ENCODE measurements at places on chromosomes 7 and 10.

DNA sequence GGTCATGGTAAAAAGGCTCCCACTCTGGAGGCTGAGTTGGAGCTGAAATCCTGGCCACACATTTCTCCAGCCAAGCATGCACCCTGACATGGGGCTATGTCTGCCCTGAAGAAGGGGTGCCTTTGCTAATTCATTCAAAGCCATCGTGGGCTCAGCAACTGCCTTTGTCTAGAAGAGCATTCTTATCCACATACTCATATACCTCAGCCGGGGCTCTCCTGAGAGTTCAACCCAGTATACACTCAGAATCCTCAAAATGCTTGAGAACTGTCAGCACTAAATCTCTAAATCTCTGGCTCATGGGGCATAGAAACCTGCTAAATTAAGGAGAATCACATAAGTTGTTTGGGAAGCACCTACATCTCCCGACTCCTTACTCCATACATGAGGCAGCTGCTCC is 89.3 kb downstream of the MRPL32 start:
- DNase-seq, result no peak

DNA sequence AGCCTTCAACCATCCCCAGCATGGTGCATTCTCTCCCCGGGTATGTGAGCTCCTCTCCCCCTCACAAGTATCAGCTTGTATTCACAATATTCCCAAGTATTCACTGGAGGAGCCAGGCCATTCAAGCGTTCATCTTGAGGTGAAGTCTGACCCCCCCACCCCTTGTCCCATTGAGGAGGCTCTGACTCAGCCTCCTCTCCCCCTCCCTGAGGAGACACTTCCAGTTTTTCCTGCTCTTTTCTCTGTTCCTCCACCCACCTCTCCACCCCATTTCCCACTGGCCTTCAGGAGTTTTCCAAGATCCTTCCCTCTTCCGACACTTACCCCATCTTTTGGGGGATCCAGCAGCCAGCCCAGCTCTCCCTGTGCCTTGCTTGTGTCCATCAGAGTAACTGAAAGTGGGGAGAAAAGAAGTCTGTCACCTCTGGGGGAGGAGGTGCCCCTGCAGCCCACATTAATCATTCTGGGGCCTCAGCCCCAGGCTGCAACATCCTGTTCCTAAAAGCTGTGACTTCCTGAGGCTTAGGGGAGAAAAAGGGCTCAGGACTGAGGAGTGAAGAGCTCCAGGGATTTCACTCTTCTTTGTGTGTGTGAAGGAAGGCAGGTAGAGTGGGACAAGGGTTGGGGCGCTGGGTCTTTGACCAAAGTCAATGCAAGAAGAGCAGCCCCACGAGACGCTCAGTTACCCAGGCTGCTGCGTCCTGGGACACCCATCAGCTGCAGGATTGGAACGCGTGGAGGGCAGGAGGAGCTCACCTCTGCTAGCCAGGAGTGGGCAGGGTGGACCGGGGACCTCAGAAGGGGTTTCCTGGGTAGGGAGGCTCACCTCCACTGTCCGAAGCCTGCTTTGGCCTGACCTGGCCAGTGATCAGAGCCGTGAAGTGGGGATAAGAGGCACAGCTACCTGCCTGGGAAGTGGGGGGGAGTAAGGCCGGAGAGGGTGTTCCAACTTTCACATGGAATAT is 1.1 kb downstream of the EPHA1 start:
- no peak for DNase-seq

DNA sequence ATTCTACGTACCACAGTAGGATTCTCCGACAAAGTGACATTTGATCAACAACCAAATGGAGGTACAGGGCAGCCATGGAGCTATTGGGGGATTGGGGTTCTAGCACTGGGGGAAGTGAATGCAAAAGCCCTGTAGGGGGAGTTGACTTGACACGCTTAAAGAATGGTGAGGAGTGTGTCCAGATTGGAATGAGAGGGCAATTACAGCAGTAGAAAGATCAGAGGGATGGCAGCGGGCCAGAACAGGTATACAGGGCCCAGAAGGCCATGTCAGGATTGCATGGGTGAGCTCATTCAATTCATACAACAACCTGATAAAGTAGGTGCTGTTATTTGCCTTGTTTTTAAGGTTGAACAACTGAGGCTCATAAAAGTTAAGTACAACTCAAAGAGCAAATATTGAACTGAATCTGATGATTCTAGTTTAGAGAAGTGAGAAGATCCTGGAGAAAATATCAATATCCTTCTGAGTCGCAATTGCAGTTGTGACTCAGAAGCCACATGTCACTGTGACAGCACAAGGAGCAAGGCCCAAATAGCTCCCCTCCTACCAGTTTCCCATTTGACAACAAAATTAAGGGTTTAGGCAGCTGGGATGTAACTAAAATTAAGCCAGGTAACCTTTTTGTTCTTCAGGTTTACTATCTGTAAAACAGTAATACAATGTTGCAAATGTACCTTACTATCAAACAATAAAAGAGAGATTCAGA is 28.0 kb upstream of the CTTNBP2 start:
- no peak for DNase-seq

DNA sequence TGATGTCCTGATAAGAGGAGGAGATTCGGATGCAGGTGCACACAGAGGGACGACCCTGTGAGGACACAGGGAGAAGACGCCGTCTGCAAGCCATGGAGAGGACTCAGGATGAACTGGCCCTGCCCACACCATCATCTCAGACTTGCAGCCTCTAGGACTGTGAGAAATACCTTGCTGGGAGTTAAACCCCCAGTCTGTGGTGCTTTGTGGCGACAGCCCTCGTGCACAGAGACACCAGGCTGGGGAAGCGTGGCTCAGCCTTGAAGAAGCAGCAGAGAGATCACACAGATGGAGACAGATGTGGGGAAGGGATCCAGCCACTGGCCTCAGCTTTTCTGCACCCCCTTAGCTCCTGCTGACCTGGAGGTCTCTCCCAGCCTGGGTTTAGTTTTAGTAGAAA is 26.3 kb upstream of the PITRM1 start:
- no peak for DNase-seq

GRCh38 chr7:147249956-147250355 is 1133.4 kb downstream of the CNTNAP2 start:
- no peak for DNase-seq

GRCh38 chr10:119498889-119499676 is 43.4 kb downstream of the RGS10 start:
- no peak for DNase-seq

DNA sequence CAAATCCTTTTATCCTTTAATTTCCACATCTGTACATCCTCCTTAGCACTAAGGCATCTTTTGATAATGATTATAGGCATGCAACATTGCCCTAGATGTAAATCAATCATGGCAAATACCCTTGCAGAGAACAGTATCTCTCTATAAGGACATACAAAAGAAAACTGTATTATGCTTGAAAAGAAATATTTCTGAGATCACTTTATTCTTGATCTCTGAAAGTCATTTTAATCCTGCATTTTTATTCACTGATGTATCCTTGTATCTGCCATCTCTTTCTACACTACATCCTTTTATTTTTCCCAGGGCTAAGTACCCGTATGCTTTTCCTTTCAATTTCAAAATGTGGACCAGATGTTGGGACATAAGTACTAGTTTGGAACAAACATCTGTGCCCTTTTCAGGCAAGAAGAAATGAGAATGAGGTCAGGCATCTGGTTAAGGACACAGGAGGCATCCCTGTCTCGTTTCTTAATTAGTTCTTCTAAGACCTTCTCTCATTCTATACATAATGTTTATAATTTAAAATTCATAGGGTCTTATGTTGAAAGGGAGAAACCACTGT is 338.6 kb downstream of the CNTNAP2 start:
- DNase-seq, result no peak

- DNase-seq, result no peak
These were observed 34.0 kb downstream of the TMEM270 start for GRCh38 chr7:73894733-73895551.

DNA sequence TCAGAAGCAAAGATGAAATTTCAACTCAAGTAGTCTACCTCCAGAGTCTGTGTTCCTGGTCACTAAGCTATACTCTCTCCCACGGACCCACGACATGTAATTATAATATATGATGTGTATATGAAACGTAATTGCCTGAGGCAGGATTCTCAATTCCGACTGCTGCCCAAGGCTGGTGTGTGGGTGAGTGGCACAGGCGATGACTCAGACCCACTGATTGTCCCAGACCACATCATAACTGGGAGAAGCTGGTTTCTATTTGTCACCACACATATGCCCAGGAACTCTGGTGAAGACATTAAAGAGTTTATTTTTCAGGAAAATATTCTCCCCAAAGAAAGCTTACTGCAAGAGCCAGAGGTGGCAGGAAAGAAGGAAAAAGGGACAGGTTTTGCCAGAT is 219.3 kb downstream of the JAZF1 start:
- no peak for DNase-seq

DNA sequence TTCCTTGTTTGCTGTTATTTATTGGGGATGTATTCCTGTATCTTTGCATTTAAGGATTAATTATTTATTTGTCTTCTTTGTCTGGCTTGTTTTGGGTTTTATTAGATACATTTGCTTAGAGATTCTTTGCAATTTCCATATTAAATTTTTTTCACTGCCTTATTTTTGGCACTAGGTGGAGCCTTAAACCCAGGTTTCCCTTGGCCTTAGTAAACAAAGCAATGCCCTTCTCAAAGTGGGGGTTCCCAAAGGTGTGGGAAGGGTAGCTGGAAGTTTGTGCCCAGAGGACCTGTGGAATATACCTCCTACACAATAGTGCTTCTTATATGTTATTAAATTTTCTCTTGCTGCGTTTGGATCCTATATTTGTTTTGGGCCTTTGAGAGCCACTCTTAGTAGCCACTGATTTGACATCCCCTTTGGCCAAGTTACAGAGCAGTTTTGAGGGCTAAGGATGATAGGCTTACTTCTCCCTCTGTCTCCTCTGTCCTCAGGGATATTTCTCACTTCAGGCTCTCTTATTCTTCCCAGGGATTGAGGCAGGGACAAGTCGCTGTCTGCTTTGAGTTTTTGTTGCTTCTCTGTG is 162.3 kb downstream of the ITGB1 start:
- peak; percentile 30 for DNase-seq

Data from MM.1S (cell line).